Calu3 (cell line): ENCODE measurements at places on chromosomes 12 and 14.

- H3K27ac ChIP-seq: no peak overlapping the region
- no peak overlapping the region for H3K4me3 ChIP-seq
- no peak for DNase-seq
- no peaks in the 10 kb centered on the region for H3K27me3 ChIP-seq
- H3K4me1 ChIP-seq: no peaks in the 10 kb centered on the region
Measured at GRCh38 chr14:88681755-88682494, 110.8 kb downstream of the EML5 start.

DNA sequence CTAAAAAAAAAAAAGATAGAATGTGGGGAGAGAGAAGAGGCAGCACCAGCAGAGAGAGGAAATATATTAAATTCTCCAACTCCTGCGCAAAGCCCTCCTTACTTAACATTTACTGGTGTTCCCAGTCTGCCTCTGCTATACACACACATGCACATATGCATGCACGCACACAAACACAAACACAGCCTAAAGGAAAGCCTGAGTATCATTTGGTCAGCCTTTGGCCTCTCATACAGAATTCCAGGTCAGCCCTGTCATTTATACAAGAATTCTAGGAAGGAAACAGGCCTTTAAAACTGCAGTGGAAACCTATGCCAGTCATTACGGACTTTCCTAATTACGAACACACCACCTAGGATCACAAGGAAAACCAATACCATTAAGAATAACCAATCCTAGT, 269.4 kb downstream of the ITPR2 start:
- no peak overlapping the region for H3K27ac ChIP-seq
- peaks cover 35% of the 10 kb centered on the region for H3K27me3 ChIP-seq
- H3K4me3 ChIP-seq: no peak overlapping the region
- no peaks in the 10 kb centered on the region for H3K4me1 ChIP-seq
- DNase-seq: no peak
- H3K36me3 ChIP-seq: no peaks in the 10 kb centered on the region

GRCh38 chr12:14950421-14950820, 11.0 kb downstream of the ARHGDIB start:
- no peaks in the 10 kb centered on the region for H3K36me3 ChIP-seq
- no peaks in the 10 kb centered on the region for H3K27me3 ChIP-seq
- H3K27ac ChIP-seq: peak overlapping the region; percentile 71
- H3K4me1 ChIP-seq: peaks cover 62% of the 10 kb centered on the region
- no peak for DNase-seq

DNA sequence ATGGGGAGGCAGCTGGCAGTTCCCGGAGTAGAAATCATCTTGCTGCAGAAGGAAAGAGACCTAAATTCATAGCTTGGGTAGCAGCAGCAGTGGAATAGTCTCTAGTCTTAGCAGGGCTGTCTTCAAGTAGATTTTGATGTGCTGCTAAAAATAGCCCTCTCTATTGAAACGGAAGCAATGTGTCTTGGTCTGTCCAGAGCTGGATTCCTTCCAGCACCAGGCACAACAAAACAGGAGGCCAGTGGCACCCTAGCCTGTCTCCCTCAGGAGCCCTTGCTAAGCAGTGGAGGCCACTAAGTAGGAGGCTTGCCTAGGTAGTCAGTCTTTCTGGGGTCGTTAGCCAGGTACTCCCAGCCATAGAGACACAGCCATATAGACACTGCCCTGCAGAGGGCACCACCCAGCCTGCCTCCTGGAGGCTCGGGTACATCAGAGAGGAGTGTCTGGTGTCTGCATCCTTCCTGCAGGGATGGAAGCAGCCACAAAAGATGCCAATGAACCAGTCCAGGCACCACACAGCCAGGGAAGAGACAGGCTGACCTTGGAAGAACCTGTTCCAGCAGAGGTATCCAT, 97.5 kb downstream of the CRACR2A start:
- H3K36me3 ChIP-seq: no peaks in the 10 kb centered on the region
- H3K27me3 ChIP-seq: no peaks in the 10 kb centered on the region
- H3K27ac ChIP-seq: no peak overlapping the region
- peak; percentile 26 for DNase-seq
- no peak overlapping the region for H3K4me3 ChIP-seq
